ENCODE measurements at places on chromosomes 4 and X.

GRCh38 chrX:63511361-63511760 lies 160.2 kb upstream of the SPIN4 start:
- no peak for DNase-seq

DNA sequence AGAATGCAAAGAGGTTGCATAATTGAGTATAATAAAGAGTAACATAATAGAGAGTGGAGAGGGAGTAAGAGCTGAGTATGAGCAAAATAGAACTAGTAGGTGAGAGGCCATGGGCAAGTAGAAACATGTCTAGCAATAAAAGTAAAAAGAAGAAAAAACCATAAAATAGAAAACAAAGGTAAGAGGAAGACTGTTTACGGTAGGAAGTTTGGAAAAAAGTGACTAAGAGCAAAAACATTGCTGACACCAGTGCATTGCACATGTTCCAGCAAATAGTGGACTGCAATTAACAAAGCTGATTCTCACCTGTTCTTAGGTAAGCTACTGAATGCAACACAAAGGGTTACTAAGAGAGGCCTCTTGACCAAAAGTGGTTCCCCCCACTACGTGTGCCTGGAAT lies 202.9 kb downstream of the TEX13A start:
- DNase-seq, result no peak

DNA sequence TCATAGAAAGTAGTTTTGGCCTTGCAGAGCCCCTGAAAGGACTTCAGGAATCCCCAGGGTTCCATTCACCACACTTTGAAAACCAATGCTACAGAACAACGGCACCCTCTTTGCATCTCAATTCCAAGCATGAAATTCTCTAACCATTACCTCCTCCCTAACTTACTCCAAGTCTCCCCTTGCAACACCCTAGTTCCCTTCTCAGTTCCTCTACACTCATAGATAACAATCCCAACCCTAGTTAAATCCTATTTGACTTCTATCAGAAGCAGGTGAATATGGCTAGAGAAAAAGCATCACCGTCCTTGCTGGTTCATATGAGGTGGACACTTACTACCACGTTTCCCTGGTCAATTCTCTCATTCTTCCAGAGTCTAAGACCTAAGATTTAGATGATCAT lies 2.4 kb downstream of the RCHY1 start:
- DNase-seq, result no peak

GRCh38 chrX:23742174-23742696 lies 841 bp downstream of the ACOT9 start:
- DNase-seq, result no peak

DNA sequence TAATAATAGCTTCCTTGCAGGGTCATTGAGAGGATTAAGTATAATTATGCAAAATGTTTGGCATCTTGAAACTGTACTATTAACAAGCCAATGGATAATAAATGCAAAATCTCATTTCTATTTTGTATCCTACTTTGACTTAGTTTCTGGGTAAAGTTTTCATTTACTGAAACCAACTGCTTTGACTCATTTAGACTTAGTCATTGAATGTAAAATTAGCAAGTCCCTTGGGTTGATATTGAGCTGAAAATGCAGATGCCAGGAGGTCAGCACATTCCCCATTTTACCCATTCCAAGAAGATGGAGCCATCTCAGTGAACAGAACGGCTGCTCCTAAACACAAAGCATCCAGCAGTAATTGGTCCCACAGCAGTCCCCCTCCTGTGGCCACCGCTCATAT lies 74.7 kb upstream of the GATB start:
- no peak for DNase-seq

DNA sequence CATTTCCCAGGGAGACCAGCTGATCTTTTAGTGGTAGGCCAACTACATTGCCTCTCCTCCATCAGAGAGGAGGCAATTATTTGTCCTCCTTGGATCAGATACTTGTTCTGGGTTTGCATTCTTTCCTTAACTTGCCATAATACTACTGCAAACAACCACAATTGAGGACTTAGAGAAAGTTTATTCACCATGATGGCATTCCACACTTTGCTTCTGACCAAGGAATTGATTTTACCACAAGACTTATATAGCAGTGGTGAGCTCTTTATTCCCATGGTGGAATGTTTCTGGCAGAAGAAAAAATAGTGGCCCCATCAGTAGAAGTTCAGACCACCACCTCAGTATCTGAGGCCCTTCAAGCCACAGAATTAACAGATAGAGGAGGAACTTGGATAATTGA lies 123.9 kb upstream of the PPP3CA start:
- no peak for DNase-seq

DNA sequence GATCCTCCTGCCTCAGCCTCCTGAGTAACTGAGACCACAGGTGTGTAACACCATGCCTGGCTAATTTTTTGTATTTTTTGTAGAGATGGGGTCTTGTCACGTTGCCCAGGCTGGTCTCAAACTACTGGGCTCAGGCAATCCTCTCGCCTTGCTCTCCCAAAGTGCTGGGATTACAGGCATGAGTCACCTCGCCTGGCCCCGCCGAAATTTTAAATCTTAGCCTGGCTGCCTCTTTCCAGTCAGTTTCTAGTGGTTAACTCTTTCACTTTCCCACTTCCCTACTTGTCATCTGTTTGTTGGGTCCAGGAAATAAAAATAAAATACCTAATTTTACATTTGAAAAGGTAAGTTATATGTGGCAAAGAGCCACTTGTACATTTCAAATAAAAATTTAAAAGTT lies 62.4 kb downstream of the TMEM165 start:
- no peak for DNase-seq

DNA sequence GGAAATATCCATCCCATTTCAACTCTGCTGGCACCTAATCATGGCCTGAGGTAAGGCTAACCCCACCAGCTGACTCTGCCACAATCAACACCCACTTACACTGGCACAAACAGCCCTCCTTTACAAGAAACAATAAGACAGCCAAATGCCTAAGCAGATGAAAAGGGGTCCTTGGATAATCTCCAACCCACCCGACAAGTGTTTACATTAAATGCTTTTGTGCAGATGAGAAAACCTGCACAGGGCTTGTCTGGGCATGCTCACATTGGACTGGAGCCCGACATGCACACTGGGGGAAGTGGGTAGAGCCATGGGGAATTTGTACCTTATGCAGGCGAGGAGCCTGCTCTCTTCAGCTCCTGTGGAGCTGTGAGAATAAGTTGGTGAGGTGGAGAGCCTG lies 138.9 kb upstream of the ITM2A start:
- DNase-seq, result no peak

GRCh38 chr4:123378794-123379193 lies 17.8 kb upstream of the SPRY1 start:
- DNase-seq, result no peak

DNA sequence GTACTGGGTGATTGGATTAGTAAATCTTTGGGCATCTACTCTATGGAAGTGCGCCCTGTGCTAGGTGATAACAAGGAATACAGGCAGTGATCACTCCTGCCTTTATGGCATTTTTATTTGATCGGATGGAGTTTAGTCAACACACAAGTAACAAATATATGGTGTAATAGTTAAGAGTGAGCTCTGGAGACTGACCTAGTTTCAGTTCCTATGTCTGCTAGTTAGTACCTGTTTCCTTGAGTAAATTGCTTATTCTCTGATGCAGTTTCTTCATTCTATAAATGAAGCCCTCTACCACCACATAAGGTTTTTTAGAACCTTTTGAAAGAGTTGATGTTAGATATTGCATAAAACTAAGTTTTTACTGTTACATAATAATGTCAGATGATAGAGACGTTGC lies 134.6 kb downstream of the KDM6A start:
- no peak for DNase-seq

- no peak for DNase-seq
Observed at GRCh38 chr4:137601934-137602333, 69.6 kb upstream of the PCDH18 start.

DNA sequence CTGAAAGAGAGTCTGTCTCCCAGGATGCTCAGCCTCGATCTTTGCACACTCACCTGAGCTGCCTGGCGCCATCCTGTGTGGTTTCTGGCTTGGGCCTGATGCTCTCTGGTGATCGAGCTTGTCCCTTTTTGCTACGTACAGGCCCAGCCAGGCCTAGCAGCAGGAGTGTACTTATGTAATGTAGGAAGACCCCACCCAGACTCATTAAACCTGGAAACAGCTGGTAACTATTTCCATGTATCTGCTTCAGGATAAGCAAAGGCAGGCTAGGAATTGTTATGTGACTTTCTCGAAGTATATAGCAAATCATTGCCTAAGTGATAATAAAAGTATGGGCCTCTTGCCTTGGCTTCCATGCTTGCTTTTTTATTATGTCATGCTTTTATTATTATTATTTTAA lies 18.6 kb upstream of the ARSJ start:
- no peak for DNase-seq

All from glomerular endothelial cell (primary cell).